ENCODE measurements at places on chromosomes 12 and 14.

DNA sequence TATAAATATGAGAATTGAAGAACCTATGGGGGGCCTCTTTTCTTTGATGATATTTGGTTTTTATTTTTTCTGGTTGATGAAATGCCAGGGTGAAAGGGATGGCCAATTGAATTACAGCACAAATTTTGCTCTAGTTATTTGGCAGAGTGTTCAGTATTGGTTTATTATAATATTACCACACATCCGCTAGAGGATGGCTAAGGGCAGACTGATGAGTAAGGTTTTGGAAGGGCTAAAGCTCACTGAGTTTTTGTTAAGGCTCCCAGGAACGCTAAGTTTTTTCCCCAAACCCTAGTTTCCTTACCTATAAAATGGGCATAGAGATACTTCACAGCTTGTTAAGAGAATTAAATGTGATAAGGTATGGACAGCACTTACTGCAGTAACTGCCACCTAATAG lies 34.3 kb upstream of the LRRC10 start:
- DNase-seq, result no peak

DNA sequence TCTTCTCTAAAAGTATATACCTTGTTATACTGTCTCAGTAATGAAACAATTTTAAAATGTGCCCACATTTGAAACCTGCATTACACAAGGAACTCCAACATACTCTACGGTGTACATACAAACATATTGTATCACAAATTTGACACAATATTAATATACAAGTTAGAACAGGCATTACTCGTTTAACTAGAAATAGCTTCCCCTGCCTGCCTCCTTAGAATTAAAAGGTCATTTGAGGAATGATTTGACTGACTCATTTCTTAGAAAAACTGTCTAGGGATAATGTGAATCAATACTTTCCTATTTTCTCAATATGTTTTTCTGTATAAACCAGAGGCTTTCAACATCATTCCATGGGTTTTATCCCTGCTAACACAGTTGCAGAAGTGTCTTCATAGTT lies 73.7 kb downstream of the STON2 start:
- DNase-seq, result no peak

- no peak for DNase-seq
These were observed 43.4 kb upstream of the KCNA1 start for GRCh38 chr12:4866299-4866698.

GRCh38 chr12:1326258-1326657 lies 268.1 kb downstream of the FBXL14 start:
- no peak for DNase-seq

DNA sequence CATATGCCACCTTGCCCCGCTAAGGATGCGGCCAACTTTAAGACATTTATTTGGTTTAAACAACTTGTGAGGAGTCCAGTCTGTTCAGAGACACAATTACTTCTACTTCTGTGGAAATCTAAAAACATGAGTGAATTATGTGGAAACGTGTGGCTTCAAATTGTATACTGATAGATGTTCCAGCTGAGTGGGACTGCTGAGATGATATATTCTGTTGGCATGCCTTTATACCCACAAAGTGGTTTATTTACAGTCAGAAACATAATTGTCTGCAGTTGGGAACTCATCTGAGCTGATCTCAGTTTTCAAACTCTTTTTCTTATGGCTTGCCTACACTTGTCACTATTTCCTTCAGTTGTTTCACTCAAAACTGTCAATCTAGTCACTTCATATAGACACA lies 67.8 kb downstream of the FLRT2 start:
- no peak for DNase-seq

DNA sequence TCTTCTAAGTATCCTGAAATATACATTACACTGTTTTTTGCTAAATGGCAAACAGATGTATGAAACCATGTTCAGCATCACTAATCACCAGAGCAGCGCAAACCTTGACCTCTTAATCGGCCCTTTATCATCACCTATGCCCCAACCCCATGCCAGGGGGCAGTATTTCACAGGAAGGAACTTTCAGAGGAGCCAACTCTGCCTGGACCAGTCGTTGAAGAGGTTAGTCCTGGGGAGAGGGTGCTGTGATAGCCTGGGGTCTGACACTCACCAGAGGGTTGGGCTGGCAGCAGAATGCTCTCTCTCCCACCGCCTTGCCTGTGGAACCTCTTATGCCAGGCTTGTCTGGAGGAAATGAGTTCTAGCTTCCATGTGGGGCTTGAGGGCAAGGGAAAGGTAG lies 411.7 kb downstream of the TMEM117 start:
- DNase-seq, result no peak

GRCh38 chr12:10211940-10212738 lies 538 bp upstream of the GABARAPL1 start:
- peak; percentile 99 for DNase-seq

GRCh38 chr12:93018610-93019009 lies 89.5 kb upstream of the EEA1 start:
- no peak for DNase-seq

DNA sequence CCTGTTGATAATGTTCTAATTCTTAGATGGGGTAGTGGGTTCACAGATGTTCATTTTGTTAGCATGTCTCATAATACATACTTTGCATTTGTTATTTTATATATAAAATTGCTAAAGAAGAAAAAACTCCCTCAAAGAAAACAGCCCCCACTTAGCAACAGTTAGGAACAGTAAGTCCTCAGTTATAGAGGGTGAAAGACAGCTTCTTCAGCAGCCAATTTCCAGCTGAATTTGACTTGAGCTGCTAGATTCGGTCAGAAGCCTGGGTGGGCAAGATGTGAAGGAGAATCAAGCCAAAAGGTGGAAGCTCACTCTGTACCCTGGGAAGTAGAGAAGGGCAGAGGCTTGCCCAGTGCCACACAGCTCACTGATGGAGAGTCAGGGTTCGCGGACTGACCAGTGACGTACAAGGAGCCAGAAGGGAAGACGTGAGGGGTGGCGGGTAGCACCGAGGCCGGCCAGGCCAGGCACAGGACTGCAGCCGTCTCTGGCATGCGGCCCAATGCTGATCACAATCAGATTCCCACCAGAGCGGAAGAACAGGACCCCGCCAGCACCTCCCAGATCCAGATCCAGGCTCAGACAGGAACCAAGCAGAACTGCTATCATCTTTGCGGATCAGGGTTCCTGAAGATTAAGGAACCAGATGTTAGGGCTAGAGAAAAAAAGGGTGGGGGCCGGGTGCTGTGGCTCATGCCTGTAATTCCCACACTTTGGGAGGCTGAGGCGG lies 30.4 kb upstream of the VWF start:
- DNase-seq, result no peak

GRCh38 chr12:78194448-78194847 lies 363.8 kb downstream of the NAV3 start:
- DNase-seq, result peak; percentile 59

- no peak for DNase-seq
These were observed 87.8 kb upstream of the NCOR2 start for GRCh38 chr12:124655048-124655697.

DNA sequence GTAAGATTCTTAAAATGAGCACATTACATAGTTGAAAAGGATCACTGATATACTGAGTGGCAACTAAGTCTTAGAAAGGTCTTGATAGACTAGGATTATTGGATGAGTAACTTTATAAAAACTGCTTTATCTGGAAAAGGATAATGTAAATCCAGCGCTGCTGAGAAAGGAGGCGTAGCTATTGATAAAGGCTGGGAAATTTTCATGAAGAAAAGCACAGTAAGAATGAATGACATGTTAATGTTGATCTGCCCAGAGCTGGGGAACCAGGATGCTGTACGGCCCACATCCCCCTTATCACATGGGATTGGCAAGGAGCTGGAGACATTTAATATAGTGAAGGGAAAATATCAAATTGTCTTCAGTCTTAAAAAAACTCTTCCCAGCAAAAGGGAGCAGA lies 174.0 kb downstream of the APAF1 start:
- DNase-seq, result no peak

GRCh38 chr12:124217508-124218242 lies 77.2 kb upstream of the RFLNA start:
- DNase-seq, result no peak

DNA sequence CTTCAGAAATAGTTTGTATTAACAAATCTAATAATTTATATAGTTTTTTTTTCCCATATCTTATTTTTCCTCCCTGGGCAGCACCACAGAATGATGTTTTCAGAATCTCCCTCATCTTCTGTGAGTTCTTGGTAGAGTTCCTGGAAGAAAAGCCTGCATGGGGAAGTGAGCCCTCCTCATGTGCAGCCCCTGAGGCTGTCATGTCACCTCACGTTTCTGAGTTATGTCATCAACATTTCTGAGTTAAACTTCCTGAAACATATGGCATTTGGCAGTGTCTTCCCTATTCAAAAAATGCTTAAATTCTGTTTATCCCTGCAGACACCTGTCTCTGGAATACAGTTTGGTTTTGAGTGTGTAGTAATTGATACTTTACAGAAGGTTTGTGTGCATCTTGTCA lies 979.0 kb downstream of the TMEM121 start:
- DNase-seq, result no peak

GRCh38 chr12:128783129-128783574 lies 40.6 kb downstream of the SLC15A4 start:
- no peak for DNase-seq

DNA sequence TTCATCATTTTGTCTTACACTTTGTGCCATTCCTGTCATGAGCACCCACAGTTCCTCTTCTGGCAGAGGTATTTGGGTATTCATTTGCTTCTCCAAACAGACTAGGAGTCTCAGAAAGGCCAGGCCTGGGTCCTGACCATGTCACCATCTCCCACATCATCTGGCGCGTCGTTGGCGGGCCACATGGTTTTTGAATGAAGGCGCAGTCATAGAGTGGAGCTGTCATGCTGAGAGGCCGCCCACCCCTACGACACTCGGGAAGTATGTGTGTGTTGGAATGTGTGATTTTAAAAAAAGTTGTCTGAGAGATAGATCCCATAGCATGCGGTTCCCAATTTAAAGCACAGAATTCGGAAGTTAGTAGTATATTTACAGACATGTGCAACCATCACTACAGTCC lies 15.6 kb upstream of the TTC7B start:
- no peak for DNase-seq

GRCh38 chr14:94601884-94602391 lies 10.3 kb upstream of the SERPINA3 start:
- peak; percentile 78 for DNase-seq

GRCh38 chr14:93304771-93305170 lies 28.1 kb downstream of the BTBD7 start:
- no peak for DNase-seq

- DNase-seq, result no peak
These were observed 56.1 kb downstream of the LMNTD1 start for GRCh38 chr12:25497021-25497420.

- DNase-seq, result no peak
These were observed 69.3 kb downstream of the PRKD1 start for GRCh38 chr14:29858299-29858698.

DNA sequence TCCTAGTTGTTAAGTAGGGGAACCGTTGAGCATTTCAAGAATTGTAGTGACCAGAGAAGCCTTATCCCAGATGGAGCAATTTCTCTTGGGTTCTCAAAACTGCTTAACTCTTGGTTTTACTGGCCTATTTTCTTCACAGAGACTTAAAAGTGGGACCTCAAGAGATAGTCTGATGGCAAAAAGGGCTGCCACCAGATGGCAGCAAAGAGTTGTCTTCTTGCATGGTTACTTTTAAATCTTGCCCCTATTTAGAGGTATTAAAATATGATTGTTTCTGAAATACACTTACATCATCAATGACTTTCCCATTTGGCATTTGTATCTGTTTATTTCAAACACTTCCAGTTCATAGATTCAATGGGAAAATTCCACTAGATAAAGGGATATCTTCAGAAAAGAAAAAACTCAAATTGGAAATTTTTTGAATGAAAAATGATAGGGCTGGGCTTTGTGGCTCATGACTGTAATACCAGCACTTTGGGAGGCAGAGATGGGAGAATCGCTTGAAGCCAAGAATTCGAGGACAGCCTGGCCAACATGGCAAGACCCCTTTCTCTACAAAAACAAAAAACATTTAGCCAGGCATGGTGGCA lies 69.9 kb upstream of the CNTN1 start:
- no peak for DNase-seq

- no peak for DNase-seq
These were observed 22.2 kb upstream of the PPP1R13B start for GRCh38 chr14:103869406-103870143.

- no peak for DNase-seq
These were observed 254.0 kb upstream of the KRR1 start for GRCh38 chr12:75765170-75766059.

- DNase-seq, result no peak
These were observed 236.4 kb downstream of the VRK1 start for GRCh38 chr14:97033556-97034081.

- no peak for DNase-seq
These were observed 25.7 kb downstream of the MOK start for GRCh38 chr14:102279282-102279681.

DNA sequence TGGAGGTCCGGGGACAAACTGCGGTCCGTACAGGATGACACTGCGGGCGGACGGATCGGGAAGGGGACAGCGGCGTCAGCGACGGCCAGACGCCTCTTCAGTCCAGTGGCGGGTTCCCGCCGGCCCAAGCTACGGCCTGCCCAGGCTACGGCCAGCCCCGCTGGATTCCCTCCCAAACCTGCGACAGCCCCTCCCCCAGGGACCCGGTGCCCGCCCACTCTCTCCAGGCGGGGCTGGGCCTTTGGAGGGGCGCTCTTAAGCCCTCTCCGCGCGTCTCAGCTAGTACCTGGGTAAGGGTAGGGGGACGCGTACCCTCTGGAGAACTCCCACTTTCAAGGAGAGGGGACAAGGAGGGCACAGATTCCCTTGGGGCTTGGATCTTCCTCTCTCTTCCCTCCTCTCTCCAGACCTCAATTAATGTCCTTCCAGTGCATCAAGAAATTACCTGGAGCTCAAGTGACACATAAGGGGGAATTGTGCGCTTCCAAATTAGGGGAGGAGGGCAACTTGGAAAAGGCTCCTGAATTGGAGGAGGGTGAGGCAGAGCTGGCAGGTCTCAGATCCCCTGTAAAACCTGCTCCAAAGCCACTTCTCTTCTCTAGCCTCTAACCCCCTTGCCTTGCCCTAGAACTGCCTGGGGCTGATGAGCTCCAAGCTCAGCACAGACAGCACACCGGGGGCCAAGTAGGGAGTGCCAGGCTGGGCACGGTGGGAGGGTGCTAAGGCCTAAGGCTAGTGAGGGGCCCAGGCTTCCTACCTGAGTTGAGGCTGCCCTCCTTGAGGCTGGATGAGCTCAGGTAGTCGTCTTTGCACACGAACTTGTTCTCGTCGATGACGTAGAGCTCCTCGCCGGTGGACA lies 3.1 kb downstream of the LHX5 start:
- no peak for DNase-seq

GRCh38 chr12:15196221-15196620 lies 25.0 kb downstream of the RERG start:
- DNase-seq, result no peak

- DNase-seq, result no peak
These were observed 689.5 kb downstream of the VRK1 start for GRCh38 chr14:97486601-97487120.

- DNase-seq, result no peak
These were observed 220.5 kb upstream of the PRICKLE1 start for GRCh38 chr12:42810006-42810405.

DNA sequence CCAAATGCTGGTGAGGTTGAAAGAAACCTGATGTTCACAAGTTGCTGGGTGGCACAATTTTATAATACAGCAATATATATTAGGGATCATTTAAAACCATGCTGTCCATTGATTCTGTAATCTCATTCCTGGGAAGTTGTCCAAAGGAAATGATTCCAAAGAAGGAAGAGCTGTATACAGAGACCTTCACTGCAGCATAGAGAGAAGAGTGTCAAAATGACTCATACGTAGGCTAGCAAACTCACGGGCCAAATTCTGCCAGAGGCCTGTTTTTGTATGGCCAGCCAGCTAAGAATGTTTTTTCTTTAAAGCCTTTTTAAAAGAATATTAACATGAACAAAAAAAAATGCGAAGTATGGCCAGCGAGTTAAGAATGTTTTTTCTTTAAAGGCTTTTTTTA lies 69.2 kb upstream of the MED13L start:
- peak; percentile 76 for DNase-seq

All from AG04450 (cell line).